ENCODE measurements at places on chromosomes 2 and 18. TPM values are rescaled to one million over a fixed set of nuclear protein-coding genes. Genes with fewer than 3 reads are reported as not detected.

SCLY gene
- 38.1 TPM for total RNA-seq

QPCT gene
- total RNA-seq = 7.1 TPM

DNA sequence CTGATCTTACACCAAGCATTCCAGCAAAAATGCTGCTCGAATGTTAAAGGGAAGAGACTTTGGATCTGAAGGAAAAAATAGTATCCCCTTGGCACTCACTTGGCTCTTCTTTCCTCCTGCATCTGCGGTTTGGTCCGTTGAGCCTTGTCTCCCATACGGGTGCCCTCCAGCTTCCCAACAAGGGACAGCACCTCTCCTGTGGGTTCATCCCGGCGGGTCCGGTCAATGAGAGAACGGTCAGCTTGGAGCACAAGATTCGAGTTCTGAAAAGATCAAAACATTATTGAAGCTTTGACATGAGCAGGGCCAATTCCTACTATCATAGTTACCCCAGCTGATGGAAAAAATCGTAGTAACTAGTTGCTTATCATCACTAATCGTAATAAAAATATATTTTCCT is 740 bp downstream of the SNRNP200 start:
- no peak for DNase-seq

- no peak for DNase-seq
Measured at GRCh38 chr2:186533717-186534116, 47.7 kb downstream of the ZC3H15 start.

Data from SJSA1 (cell line).